ENCODE measurements at places on chromosomes 5 and 9.

- DNase-seq: peak; percentile 47
Observed at GRCh38 chr9:2602704-2603116, 18.9 kb upstream of the VLDLR start.

GRCh38 chr9:85515021-85515420 is 226.7 kb downstream of the AGTPBP1 start:
- DNase-seq: no peak

DNA sequence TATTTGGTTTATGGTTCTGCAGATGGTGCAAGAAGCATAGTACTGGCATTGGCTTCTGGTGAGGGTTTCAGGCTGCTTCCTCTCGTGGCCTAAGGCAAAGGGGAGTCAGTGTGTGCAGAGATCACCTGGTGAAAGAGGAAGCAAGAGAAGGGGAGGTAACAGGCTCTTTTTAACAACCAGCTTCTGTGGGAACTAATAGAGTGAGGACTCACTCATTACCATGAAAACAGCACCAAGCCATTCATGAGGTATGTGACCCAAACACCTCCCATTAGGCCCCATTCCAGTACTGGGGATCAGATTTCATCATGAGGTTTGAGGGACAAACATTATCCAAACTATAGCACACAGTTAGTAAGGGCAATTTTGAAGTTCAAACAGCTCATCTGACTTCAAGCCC is 263.5 kb downstream of the TMEM38B start:
- DNase-seq: no peak

GRCh38 chr9:108813951-108814601 is 41.7 kb downstream of the ACTL7B start:
- no peak for DNase-seq

DNA sequence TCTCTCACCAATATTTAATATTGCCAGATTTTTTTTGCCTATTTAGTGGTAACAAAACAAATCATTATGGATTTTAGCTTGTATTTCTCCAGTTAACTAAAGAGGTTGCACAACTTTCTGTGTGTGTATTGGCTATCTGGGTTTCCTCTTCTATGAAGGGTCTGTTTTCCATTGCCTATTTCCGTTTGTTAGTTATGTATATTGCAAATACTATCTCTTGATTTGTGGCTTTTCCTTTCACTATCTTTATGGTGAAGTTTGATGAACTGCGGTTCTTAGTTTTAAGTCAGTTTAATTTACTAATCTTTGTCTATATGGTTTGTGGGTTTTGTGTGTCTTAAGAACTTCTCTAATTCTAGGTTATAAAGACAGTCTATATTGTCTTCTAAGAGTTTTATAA is 136.3 kb downstream of the CEP120 start:
- no peak for DNase-seq

GRCh38 chr5:77167695-77168121 is 42.8 kb upstream of the PDE8B start:
- DNase-seq: no peak

Measured in NAMALWA (cell line).